WTC11 (cell line): ENCODE measurements at places on chromosomes 7 and 10. TPM values are rescaled to one million over a fixed set of nuclear protein-coding genes. Genes with fewer than 3 reads are reported as not detected.

Gene EFCAB10
- total RNA-seq, result 3.0 to 3.2 TPM (median 3.0 TPM) in 3 replicates

Gene FAM25A
- total RNA-seq, result not detected in 3 replicates

Gene ASAH2
- 2.3 to 5.9 TPM (median 4.1 TPM) in 3 replicates for total RNA-seq

Gene FRMPD2
- 0.73 to 1.3 TPM (median 1.1 TPM) in 3 replicates for total RNA-seq

Gene TRIM50
- total RNA-seq, result 0.15 to 0.16 TPM in 2 of 3 replicates, not detected in the other

Gene EGR2
- 0.92 to 1.6 TPM (median 1.6 TPM) in 3 replicates for total RNA-seq

Gene PDE6C
- not detected in 3 replicates for total RNA-seq

Gene PRPS1L1
- total RNA-seq, result not detected in 3 replicates

Gene KIF5B
- total RNA-seq, result 63.2 to 67.5 TPM (median 66.9 TPM) in 3 replicates

Gene ZNF746
- 16.0 to 17.1 TPM (median 16.8 TPM) in 3 replicates for total RNA-seq

Gene GPNMB
- total RNA-seq, result 0.57 to 1.7 TPM (median 1.1 TPM) in 3 replicates

Gene EPHA1
- 159 to 203 TPM (median 162 TPM) in 3 replicates for total RNA-seq

Gene INHBA
- 0.16 to 1.0 TPM (median 0.44 TPM) in 3 replicates for total RNA-seq

Gene CPA4
- 0.11 TPM in 2 of 3 replicates, not detected in the other for total RNA-seq

Gene NPSR1
- total RNA-seq, result not detected in 3 replicates

Gene MACC1
- 14.6 to 23.0 TPM (median 22.4 TPM) in 3 replicates for total RNA-seq

Gene CPVL
- 34.2 to 43.8 TPM (median 42.6 TPM) in 3 replicates for total RNA-seq

Gene LRRC4
- total RNA-seq, result 7.8 to 14.9 TPM (median 9.9 TPM) in 3 replicates

Gene ST8SIA6
- total RNA-seq, result 1.9 to 3.5 TPM (median 2.7 TPM) in 3 replicates

Gene NUTM2E
- total RNA-seq, result 0.07 to 0.25 TPM (median 0.15 TPM) in 3 replicates

Gene ADAM22
- 12.4 to 14.5 TPM (median 14.5 TPM) in 3 replicates for total RNA-seq

Gene ASB10
- not detected in 3 replicates for total RNA-seq

Gene PNLIP
- total RNA-seq, result 1.4 to 1.9 TPM (median 1.6 TPM) in 3 replicates

Gene PRR15
- 17.6 to 22.7 TPM (median 21.2 TPM) in 3 replicates for total RNA-seq

Gene GPR15LG
- total RNA-seq, result not detected in 3 replicates

Gene MLXIPL
- total RNA-seq, result 20.4 to 26.6 TPM (median 23.8 TPM) in 3 replicates

Gene CDK13
- total RNA-seq, result 38.9 to 41.0 TPM (median 39.2 TPM) in 3 replicates

Gene SP8
- 44.1 to 63.6 TPM (median 45.9 TPM) in 3 replicates for total RNA-seq

Gene PDK4
- 0.21 to 0.46 TPM (median 0.31 TPM) in 3 replicates for total RNA-seq

Gene NRAP
- total RNA-seq, result not detected in 3 replicates

Gene ATOH7
- 0.30 to 0.44 TPM (median 0.31 TPM) in 3 replicates for total RNA-seq

Gene VTI1A
- total RNA-seq, result 18.6 to 20.1 TPM (median 18.9 TPM) in 3 replicates

Gene SLC26A3
- total RNA-seq, result 0.28 to 0.44 TPM (median 0.30 TPM) in 3 replicates

Gene ADAMTS14
- total RNA-seq, result 2.1 to 2.4 TPM (median 2.1 TPM) in 3 replicates

Gene DOCK4
- total RNA-seq, result 13.3 to 20.4 TPM (median 15.2 TPM) in 3 replicates

Gene STRIP2
- total RNA-seq, result 6.5 to 7.7 TPM (median 7.6 TPM) in 3 replicates

Gene KCNIP2
- 4.5 to 5.4 TPM (median 5.2 TPM) in 3 replicates for total RNA-seq

Gene SLC13A4
- 1.6 to 2.1 TPM (median 1.7 TPM) in 3 replicates for total RNA-seq

Gene BPGM
- 12.5 to 15.6 TPM (median 14.6 TPM) in 3 replicates for total RNA-seq

Gene OPN1SW
- total RNA-seq, result not detected in 3 replicates

Gene COBL
- total RNA-seq, result 36.5 to 49.8 TPM (median 48.1 TPM) in 3 replicates

Gene DLD
- 72.1 to 79.9 TPM (median 75.6 TPM) in 3 replicates for total RNA-seq

Gene HSPA14
- total RNA-seq, result 26.1 to 30.1 TPM (median 27.1 TPM) in 3 replicates

Gene FAM20C
- 48.0 to 64.9 TPM (median 49.1 TPM) in 3 replicates for total RNA-seq

Gene PON3
- total RNA-seq, result 0.37 to 0.62 TPM (median 0.42 TPM) in 3 replicates

Gene MOGAT3
- 0.81 to 0.92 TPM (median 0.82 TPM) in 3 replicates for total RNA-seq

Gene SPDYE5
- not detected in 3 replicates for total RNA-seq

Gene NPFFR1
- 0.04 to 0.05 TPM in 2 of 3 replicates, not detected in the other for total RNA-seq
